Cortex of kidney (tissue), 1 donor: ENCODE measurements at places on chromosomes 7 and 10.

- no peak for DNase-seq
These were observed 422.9 kb upstream of the MKI67 start for GRCh38 chr10:128549101-128549608.

- no peak for DNase-seq
These were observed 500.1 kb upstream of the PHF14 start for GRCh38 chr7:10473569-10473968.

GRCh38 chr7:130875265-130875741 is 141.3 kb upstream of the KLF14 start:
- no peak for DNase-seq

- DNase-seq = no peak
These were observed 257.1 kb downstream of the GLI3 start for GRCh38 chr7:41979834-41980307.

DNA sequence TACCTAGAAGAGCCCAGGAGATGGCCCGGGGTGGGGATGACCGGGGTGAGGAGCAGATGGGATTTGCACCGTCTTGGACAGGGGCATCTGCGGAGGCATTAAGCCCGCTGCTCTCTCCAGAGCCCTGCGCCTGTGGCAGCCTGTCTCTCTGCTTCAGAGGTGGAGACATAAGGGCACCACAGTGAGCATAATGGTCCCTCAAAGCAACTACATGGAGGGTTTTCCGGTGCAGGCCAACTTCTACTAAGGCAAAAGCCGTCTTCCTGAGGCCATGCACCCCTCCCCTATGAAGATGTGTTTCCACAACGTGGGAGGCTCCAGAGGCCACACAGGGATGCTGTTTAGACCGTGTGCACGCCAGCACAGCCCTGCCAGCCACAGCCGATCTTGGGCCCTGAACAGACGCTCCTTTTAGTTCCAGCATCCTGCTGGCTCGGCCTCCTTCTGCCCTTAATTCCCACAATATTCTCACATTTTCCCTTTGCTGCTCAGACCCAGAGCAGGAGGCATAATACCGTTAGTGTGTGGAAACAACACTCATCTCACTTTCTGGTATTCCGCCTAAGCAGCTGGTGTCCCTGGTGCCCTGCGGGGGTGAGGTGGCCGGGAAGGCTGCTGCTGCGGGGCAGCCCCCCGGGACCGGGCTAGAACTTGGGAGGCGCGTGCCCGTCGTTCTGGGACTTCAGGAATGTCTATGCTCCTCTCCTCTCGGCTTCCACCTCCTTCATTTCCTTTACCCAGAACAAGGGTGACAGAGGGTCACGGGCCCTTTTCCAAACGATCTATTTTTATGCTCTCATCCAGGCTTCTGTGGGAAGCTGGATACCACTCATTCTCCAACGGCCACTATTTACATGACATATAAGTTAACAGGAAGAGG is 266.9 kb downstream of the TNS3 start:
- no peak for DNase-seq

DNA sequence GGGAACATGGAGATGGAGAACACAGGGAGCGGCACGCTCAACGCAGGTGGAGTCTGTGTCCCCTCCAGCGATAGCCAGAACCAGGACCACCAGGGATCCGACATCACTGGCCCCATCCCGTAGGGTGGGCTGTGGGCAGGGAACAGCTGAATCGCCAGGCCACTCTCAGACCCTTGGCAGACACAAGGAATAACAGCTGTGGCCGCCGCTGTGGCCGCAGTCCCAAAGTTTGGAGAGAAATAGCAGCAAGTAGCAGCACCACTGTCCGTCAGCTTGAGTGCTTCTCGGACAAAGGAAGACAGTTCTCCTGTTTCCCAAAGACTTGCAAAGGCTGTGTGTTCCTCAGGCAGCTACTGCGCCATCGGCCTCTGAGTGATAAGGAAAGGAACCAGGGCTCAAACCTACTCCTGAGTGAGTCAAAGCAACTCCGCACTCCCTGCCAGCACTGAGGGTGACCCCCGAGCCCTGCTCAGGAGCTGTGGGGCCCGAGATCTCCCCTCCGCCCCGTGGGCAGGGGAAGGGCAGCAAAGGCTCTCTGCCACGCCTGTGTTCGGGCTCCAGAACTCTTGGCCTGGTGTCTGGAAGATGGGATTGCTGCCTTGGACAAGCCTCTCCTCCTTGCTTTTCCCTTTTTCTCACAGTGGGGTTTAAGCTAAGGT is 82.3 kb upstream of the FAM20C start:
- DNase-seq = no peak
